GDM1 (cell line): ENCODE measurements at places on chromosomes 2 and 18.

- no peak for DNase-seq
These were observed 881.6 kb upstream of the PIK3C3 start for GRCh38 chr18:41073372-41073954.

GRCh38 chr2:200467806-200468681 lies 41.8 kb downstream of the KCTD18 start:
- DNase-seq: no peak

GRCh38 chr18:44889111-44889510 lies 208.4 kb downstream of the SETBP1 start:
- no peak for DNase-seq

DNA sequence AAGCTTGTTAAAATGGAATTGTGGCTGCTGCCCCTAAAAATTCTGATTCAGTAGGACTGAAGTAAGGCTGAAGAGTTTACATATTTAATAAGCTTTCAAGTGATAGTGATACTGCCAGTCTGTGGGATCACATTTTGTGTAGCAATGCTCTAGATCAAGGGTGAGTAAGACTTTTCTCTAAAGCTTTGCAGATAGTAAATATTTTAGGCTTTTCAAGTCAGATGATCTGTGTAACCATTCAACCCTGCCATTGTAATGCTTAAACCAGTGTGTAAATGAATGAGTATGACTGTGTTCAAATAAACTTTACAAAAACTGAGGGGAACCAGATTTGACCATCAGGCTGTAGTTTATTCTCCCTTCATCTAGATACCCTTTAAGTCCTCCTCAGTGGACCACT lies 92.7 kb downstream of the PIK3C3 start:
- DNase-seq: no peak

DNA sequence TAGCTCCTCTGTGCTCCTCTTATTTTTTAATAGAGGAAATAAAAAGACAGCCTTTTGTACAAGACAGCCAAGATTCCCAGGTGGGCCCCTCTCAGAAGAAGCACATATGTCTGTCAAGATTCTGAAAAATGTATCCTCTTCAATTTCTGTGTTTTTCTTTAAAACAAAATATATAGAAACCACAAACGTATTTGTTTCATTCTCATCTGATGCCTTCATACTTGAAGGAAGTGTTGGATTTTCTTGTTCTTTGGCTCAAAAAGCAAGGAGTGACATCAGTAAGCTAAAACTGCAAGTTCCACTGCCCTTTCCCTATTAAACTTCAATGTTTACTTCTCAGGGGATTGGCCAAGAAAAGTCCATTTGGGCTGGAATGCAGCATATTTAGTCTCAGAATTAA lies 193.8 kb upstream of the OSR1 start:
- DNase-seq: no peak

DNA sequence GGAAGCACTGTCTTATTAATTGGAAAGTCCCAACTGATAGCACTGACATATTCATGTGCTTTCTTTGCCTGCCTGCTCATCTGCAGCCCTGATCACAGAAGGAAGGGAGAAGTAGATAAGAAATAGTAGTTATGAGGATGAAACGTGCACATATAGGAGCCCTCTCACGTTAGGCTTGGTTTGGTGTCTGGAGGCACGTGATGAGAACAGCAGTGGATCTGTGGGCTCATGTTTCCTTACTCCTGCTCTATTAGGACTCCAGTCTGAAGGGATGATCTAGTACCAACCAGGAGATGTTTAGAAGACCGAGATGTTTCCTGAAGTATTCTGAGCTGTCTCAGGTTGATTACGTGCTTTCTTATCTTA lies 84.9 kb downstream of the MAP4K4 start:
- no peak for DNase-seq

- no peak for DNase-seq
These were observed 1733.6 kb upstream of the CELF4 start for GRCh38 chr18:39299152-39299551.

- DNase-seq: no peak
These were observed 225.6 kb downstream of the CYP26B1 start for GRCh38 chr2:71922091-71922490.

GRCh38 chr2:144475569-144476275 lies 44.2 kb downstream of the ZEB2 start:
- DNase-seq: no peak
